ENCODE measurements at places on chromosomes 16 and 17.
A peak's percentile ranks its signal among the peaks of the same experiment; 100 is the strongest.

- DNase-seq: no peak
These were observed 221.5 kb downstream of the CYB561 start for GRCh38 chr17:63224644-63225043.

GRCh38 chr17:76594690-76595089 is 9.0 kb upstream of the ST6GALNAC2 start:
- no peak for DNase-seq

- no peak for DNase-seq
These were observed 25.0 kb downstream of the RAB11FIP4 start for GRCh38 chr17:31416503-31416923.

GRCh38 chr16:22677024-22677830 is 136.7 kb upstream of the HS3ST2 start:
- no peak for DNase-seq

- DNase-seq: no peak
These were observed 1104.1 kb downstream of the CDH11 start for GRCh38 chr16:64017796-64018195.

DNA sequence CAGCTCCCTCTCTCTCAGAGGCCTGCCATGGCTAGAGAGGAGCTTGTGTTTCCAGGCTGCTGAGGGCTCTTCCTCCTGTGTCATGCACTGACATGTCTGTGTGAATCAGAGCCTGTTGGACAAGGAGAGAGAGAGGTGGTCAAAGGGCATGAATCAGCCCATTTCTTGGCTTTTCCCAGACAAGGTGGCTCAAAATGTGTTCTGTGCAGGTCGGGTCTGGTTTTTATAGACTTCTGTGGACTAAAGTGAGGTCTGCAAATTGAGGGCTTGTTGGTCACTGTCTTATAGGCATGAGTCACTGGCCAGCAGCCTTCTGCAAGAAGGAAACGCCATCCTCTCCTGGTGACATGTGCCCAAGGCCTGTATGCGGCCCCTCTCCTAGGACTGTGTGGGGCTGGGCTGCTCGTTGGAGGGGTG is 97.9 kb downstream of the FOXL1 start:
- no peak for DNase-seq

GRCh38 chr16:30533748-30534367 is 800 bp downstream of the ZNF747 start:
- no peak for DNase-seq

DNA sequence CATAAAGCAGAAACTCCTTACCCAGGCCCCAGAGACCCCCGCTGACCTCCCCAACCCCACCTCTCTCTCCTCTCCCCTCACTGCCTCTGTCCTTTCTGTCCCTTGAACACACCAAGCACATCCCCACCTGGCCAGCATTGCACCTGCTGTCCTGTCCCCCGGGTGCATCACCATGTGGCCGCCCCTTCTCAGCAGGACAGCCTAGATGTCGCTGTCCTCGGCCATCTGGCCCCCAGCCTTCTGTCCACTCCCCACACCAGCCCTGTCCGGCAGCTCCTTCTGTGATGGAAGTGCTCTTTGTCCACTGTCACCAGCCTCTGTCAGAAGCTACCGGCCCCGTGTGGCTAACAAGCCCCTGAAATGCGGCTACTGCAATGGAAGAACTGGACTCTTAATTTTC is 12.3 kb upstream of the MPRIP start:
- DNase-seq: no peak

DNA sequence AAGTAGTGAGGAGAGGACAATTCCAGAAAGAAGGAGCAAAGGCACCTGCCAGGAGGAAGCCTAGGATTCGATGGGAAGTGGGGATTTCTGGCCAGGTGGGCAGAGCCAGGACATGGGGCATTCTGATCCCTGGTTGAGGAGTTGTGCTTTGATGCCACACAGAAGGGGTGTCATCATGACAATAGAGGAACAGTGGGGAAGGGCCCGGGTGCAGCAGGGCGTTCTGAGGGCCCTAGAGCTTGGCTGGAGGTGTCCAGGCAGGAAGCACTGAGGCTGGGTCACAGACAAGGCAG is 4.3 kb downstream of the EVPLL start:
- no peak for DNase-seq

DNA sequence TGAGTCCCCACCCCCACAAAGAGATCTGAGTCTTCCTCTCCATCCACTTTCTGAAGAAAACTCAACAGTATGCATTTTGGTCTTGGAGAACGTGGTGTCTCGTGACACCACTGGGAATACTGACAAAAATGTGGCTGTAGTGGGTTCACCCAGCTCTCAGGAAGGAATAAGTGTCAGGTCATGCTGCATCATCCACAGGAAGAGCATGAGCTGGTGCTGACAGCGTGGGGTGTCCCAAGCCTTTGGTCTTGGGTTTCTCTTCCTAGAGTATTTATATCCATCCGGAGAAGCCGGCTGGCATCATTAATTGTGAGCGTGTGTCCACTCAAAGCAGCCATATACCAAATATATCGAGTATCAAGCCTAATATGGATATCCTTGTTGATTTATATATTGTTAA is 55.9 kb downstream of the C17orf67 start:
- DNase-seq: no peak

GRCh38 chr17:28346746-28347246 is 10.5 kb downstream of the POLDIP2 start:
- no peak for DNase-seq

GRCh38 chr17:48471817-48472410 is 41.9 kb upstream of the SKAP1 start:
- DNase-seq: no peak

DNA sequence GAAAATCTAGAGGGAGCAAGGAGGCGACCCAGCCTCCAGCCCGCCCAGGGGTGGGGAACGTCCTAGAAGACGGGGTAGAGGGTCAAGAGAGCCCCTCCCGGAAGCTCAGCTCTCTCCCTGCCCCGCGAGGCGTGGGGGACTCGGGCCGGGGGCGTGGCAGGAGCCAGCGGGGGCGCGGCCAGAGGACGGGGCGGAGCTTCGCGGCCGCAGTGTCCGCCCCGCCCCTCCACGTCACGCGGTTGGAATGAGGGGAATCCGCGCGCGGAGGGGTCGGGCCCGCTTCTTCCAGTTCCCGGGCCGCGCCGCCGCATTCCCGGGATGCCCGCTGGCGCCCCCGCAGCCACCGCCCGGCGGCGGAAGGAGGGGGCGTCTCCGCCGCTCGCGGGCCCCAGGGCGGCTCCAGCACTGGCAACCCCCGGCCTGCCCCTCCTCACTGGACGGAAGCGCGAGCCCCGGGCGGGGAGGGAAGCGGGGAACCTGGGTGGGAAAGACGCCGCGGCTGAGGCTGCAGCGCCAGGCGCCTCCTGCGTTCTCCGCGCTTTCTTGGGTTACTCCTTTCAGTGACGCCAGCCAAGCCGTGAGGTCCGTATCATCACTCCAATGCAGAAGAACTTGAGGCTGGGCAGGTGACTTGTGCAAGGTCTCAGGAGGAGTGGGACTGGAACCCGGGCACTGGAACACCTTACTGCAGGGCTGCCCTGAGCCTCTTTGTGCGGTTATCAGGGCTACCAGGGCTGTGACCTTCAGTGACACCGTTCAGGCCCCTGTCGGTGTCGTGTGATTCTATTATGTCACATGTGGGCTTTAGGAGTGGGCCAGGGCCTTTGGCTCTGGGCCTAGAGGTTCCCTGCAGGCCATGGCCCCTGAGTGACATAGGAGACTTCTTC is 4.3 kb downstream of the MYO1C start:
- DNase-seq: peak; percentile 82

DNA sequence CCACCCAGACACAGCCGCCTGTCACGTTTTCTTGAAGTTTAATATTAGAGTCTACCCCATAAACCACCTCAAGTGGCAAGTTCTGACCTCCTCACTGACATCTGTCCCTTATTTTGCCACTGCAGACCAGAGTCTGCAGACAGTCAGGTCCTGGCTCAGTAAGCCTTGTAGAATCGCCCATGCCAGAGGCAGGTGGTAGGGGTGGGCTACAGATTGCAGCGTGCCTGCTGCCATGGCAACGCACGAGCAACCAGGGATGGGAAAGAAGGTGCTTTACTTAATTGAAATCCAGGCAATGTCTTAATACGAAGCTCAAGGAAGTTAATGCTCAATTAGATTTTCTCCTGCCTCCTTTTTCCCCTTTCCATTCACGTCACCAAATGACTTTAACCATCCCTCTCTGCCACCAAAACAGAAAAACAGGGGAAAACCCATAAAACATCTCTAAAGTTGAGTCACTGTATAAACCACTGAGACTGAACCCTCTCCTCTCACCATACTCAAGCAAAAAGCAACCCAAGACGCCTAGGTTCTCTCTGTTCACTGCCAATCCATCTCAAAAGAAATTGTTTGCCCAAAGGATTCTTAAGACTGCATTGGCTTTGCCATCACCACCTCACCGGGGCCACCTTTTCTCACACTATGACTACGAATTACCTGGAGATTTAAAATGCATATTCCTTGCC is 228.8 kb downstream of the SLC39A11 start:
- no peak for DNase-seq

DNA sequence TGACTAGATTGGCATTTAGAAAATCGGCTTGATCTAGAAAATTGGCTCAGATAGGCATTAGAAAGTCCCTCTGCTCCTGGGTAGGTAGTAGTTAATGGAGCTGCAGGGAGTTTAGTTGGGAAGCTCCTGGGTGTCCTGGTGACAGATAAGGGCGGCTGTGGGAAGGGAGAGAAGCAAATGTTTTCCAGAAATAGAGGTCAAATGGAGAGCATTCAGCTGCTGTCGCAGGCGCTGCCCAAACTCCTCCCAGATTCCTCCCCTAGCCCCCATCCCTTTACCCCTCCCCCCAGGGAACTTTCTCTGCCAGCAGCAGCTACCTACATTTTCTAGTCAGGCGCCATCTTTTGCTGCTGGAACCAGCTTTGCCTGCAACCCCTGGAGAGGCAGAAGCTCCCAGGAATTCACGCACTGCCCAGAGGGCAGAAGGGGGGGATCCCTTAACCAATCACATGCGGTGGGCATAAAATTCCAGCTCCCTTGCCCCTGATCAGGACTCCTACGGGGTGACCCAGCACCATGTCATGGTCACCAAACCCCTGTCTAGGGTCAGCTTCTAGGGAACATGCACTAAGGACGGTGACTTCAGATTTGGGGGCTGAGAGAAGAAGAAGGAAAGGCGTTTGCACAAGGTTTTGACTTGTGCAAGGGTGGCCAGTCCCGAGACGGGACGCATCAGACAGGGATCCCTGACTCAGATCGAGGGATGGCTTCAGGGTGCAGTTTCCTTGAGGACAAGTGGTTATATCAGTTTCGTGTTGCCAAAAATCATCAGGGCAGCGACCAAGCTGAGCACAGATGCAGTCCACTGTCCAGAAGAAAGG is 43.8 kb downstream of the SOCS1 start:
- DNase-seq: no peak

DNA sequence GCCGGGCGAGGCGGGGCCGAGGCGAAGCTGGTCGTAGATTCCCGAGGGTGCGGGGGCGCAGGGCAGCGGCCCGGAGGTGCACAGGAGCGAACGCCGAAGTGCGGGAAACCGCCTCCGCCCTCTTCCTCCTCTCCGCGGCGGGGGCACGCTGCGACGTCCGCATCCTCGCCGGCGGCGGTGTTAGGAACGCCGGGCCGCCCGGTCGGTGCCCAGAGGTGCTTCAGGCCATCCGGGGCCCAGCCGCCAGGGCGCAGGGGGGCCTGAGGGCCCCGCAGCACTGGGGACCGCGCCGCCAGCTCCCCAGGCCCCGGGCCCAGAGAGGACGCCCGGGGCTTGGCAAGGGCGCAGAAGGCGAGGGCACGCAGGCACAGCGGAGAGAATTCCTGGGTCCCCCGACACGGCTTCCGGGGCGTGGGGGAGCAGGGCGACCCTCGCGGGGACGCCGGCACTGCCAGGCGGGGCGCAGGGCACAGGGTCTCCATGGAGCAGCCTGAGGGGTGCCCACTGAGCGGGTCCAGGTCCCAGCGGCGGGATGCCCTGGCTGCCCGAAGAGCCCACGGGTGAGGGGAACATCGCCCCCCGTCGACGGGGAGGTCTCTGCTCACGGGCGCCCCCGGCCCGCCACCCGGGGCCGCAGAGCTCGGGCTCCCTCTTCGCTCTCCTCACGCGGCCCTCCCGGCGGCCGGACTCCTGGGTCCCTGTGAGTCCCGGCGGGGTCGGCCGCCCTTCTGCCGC is 576 bp downstream of the EPOP start:
- DNase-seq: no peak

GRCh38 chr17:56505154-56505756 is 88.2 kb upstream of the NOG start:
- DNase-seq: no peak

DNA sequence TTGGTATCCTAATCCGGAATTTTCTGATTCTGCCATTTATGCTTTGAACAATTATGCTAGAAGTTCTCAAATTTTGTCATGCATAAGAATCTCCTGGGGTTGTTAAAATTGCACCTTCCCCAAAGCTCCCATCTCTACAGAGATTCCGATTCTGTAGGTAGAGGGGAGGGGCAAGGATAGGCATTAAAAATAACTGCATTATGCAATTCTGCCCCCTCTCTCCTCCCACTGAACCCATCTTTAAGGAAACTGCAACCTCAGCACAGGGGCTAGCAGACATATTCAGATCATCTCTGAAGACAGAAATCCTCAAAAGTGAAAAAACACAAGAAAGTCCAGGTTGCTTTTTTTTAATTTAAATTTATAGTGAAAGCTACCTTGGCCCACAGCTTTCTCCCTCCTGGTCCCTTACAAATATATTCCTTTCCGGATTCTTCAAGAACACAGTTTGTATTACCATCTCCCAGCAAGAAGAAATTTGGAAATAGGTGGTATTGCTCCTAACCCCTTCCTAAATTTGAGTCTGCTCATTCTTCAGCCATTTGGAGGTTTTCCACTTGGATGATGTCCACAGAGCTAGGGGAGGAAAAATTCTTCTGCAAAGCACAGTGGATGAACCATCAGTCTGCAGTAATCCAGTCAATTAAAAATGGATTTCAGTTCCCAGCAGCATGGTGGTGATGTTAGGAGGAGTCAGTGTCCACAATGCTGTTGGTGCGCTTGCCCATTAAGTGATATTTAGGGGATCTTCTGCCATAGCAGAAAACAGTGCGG is 67.7 kb downstream of the RBFOX1 start:
- DNase-seq: no peak

- DNase-seq: no peak
These were observed 42.3 kb upstream of the HNF1B start for GRCh38 chr17:37787055-37787757.

DNA sequence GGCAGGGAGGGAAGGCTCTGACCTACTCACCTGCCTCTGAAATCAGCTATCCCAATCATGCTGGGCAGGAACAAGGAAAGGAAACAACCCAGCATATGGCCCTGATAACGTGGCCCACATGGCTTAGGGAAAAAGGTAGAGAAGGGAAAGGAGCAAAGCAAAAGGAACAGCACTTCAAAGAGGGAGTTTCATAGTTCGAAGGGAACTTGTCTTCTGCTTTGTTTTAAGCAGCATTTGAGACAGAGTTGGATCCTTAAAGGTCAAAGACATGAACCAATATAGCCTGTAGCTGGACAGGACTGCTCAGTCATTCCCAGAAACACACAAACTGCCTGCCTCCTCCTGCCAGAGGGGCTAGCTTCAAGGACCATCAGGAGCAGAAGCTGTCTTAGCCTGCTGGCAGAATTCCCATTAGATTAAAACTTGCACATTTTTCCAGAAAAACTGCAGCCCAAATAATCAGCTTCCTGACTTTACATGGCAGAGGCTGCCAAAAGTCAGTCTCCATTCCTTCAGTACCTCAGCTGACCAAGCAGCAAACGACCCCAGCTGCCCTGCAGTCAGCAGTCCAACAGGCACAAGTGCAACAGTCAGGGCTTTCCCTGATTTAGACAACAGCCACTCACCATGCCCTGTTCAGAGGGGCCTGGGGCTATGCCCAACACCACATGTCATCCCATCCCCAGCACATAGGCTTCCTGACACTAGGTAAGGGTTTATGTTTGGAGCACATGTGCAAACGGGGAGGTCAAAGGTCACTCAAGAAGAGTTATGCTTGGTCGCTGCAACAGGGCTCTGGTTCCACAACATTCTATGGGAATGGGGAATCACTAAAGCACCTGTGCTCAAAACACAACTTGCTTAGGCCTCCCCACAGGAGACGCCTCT is 32.5 kb downstream of the RANBP10 start:
- DNase-seq: no peak

Measured in fibroblast of skin of left quadriceps (primary cell).